ENCODE measurements at places on chromosomes 2 and 18.

GRCh38 chr2:174771631-174772471, 7.6 kb upstream of the CHRNA1 start:
- peak; percentile 81 for DNase-seq

DNA sequence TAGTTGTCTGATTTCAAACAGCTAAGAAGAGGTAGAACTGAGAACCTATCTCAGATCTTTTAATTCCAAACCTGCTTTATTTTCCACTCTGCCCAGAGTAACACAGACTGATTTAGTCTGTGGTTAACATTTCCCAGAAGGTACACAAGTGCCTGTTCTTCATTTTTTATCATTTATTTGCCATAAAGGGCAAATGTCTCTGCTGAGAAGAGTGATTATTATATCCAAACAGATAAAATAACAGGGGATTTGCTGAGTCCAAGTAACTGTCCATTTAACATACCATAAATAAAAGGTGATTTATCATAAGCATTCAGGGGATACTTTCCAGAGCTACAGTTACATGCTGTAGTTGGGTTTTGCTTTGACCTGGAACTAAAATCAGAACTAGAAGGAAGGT, 617.7 kb downstream of the MBD2 start:
- DNase-seq: no peak

- DNase-seq: peak; percentile 81
Measured at GRCh38 chr2:219073413-219074129, 12.8 kb upstream of the IHH start.

DNA sequence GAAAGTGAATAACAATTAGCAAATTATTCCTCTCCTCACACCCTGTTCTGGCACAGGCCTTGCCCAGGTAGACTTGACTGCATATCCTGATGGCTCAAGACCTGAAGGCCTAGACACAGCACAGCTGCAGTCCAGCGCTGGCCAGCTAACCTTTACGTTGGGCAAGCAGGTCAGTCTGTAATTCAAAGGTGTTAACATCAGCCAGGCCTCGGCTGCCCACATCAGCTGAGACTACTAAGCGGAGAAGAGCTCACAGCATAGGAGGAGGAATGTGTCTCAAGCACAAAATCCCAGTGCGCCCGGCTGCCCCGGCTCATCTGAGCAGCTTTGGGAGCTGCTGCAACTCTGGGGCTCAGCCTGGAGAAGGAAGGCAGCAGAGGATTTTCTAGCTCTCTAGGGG, 33.5 kb upstream of the OTOF start:
- DNase-seq: no peak

DNA sequence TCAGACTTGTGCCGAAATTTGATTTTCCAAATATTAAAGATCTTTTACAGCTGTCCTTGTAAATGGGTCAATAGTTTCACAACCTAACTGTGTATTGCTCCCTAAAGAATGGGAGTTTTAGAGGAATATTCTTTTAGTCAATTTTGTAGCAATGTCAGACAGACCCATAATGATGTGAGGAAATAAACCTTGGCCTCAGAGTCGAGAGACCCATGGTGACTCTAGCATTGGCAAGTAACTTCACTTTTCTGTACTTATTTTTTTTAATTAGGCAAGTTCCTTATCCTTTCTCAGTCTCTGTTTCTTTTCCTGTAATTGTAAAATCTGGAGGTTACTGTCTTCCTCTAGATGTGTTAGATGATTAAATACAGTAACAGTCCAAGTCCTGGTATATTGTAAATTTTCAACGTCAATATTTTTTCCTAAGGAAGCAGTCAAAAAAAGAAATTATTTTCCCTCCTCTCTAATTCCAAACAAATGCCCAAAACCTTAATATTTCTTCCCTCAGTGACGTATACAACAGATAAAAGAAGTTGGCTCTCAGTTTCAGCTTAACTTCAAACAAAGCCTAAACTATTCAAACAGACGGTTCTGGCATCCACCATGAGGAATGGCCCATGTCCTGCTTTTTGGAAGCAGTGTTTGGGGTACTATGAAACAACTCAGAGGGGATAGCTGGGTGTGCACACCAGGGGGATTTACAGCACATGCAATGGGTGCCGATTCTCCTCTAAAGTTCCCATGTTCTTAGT, 466.7 kb downstream of the TNS1 start:
- no peak for DNase-seq

DNA sequence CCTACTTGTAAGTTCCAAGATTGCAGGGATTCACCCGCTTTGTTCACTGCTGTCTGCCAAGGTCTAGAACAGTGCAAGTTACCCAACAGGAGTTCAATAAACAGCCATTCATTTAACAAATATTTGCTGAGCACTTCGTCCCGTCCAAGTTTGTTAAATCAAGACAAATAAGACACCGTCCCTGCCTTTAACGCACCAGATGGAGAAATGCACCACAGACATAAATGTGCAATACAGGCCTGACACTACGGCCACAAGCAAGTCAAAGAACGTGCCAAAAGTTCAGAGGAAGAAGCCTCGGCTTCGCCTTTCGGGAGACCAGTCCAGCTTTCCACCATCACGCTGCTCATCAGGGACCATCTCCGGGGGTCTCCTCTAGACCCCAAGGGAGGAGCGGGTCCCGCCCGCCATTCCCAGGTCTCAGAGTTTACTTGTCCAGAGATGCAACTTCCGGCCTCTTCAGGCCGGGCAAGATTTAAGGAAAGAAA, 429 bp downstream of the C2orf76 start:
- peak; percentile 33 for DNase-seq

DNA sequence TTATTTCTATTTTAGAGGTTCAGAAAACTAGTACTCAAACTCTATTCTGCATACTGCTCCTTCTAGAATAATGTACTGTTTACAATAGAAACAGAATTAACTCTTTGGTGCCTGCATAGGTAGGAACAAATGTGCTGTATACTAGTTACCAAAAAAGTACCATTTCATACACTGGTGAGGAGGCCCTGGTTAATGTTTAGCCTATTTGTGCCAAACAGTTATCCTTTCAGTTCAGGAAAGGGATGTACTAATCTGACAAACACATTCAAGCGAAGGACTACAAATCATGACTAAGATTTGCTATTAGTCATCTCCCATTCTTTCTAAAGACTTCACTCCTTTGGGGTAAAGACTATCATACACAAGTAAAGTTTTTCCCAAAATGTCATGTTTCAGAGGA, 47.4 kb downstream of the EXOC6B start:
- DNase-seq: peak; percentile 81

DNA sequence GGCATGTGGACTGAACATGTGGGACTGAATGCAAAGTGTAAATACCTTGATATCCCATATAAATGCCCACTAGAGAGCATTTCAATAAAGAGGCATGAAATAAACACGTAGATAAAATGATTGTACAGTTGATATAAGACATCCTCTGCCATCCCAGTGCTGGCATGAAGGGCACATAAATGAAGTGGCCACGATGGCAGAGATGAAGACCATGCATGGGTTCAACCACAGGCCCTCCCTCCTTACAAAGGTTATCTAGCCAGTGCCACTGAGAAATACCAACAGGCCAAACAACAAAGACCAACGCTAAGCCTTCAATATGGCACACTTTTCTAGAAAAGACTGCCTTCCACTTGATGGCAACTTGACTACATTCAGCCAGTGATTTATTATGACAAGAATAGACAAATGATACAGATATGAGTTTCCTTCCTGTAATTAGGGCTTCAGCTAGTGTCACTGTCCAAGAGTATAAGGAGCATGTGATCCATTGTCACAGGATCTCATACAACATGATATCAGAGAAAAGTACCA, 493.9 kb upstream of the MAP2 start:
- no peak for DNase-seq

DNA sequence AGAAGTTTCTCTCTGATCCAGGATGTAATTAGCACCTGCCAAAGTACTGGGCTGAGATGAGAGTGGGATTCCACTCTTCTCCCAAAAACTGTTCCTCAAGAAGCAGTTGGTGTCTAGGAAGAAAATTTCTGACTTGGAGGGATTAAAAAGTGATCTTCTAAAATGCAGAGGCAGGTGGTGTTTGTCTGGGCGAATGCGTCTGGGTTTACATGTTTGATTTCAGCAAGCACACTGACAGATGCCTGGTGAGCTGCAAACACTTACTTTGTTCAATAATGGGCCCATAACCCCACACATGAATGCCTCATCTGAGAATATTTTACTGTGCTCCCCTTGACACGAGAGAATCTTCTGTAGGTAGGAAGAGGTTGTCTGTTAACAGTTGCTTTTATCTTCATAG, 24.3 kb upstream of the KCNF1 start:
- no peak for DNase-seq

DNA sequence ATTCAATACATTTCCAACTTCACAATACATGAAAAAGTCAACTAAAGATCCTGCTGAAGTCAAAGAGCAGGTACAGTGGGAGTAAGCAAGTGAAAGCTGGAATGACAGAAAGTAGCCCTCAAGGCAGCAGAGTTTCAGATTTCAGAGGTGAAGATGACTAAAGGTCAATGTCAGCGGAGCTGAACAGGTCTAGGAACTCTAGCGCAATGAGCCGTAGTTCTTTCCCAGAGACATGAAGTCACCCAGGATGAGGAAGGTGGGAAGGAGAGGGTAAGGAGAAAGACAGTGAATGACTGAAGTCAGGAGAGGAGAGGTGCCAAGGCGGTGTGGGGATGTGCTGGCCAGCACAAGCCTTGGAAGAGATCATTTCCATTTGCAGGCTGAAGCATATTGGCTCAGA, 28.1 kb downstream of the PTPN2 start:
- no peak for DNase-seq

DNA sequence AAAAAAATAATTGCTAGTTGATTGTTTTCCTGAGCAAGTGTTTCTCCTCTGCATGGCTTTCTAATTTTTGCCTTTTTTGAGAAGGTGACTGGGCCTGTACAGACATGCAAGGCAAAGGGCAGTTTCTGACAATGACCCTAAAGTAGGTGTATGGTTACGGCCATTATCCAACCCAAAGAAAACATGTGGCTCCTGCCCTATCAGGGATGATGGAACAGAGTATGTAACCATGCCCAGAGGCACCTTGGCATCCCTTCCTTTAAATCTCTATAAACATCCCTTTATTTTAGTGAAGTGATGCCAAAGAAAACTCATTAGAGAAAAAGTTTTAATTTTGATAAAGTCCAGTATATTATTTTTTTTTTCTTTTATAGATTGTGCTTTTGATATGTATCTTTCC, 217.5 kb downstream of the LPIN1 start:
- no peak for DNase-seq

DNA sequence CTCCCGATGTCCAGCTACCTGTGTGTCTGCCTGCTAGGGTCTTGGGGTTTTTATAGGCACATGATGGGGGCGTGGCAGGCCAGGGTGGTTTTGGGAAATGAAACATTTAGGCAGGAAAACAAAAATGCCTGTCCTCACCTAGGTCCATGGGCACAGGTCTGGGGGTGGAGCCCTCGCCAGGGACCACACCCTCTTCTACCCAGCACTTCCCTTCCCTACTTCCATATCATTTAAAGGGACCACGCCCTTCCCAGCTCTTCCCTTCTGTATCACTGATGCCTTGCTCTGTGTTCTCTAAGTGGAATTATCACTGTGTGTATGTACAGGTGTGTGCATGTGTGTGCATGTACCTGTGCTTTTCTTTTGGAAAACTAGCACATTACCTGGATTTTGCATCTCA, 6.3 kb downstream of the UGT1A1 start:
- DNase-seq: no peak

DNA sequence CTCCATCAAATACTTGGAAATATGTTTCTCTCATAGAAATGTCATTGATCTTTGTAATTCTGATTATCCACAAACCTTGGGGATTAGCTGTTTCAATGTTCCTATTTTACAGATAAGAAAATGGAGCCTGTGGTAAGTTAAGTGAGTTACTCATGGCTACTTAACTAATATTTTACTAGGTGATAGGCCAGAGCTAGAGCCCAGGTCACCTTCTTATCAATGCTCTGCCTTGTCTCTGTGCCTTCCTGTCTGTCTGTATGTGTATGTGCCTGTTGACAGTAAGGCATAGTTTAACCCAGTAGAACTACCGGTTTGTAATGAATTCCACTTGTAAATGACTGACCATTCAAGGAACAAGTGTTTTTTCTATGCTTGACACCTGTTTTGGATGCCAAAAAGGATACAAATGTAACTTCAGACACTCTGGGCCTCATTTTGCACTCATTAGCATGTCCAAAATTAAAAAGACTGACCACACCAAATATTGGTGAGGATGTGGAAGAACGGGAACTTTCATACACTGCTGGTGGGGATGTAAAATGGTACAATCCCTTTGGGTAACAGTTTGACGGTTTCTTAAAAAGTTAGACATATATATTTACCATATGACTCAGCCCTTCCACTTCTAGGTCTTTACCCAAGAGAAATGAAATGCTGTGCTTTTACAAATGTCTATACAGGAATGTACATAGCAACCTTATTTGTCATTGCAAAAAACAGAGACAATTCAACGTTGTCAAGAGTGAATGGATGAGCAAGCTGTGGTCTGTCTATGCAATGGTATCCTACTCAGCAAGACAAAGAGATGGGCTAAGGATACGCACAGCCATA, 19.6 kb upstream of the IL1A start:
- DNase-seq: peak; percentile 72

- no peak for DNase-seq
Measured at GRCh38 chr2:70772486-70773155, 4.6 kb upstream of the ADD2 start.

GRCh38 chr2:173126819-173127218, 51.2 kb downstream of the MAP3K20 start:
- DNase-seq: peak; percentile 29

- no peak for DNase-seq
Measured at GRCh38 chr2:224851811-224852210, 135.6 kb upstream of the CCDC195 start.

DNA sequence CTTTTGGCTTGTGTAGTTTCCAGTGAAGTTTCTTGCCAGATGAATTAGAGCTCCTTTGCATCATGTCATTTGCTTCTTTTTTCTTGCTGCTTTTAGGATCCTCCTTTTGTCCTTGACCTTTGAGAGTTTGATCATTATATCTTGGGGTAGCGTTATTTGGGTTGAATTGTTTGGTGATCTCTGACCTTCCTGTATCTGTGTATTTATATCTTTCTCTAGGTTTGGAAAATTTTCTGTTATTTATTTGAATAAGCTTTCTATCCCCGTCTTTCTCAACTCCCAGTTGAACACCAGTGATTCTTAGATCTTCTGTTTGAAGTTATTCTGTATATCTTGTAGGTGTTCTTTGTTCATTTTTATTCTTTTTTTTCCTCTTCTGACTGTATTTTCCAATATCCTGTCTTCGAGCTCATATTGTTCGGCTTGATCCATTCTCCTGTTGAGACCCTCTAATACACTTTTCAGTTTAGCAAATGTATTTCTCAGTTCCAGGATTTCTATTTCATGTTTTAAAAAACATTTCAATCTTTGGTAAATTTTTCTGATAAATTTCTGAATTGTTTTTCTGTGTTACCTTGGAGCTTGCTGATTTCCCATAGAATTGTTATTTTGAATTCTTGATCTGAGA, 20.8 kb downstream of the GALNT1 start:
- no peak for DNase-seq

GRCh38 chr2:237870754-237871651, 11.6 kb downstream of the RAMP1 start:
- no peak for DNase-seq
